Stimulated activated CD4-positive, alpha-beta T cell treated with anti-CD3 and anti-CD28 coated beads, TNF-alpha, amount 100 ng/mL, for 4 hours (primary cell): ENCODE measurements at places on chromosomes 16 and 17.

- DNase-seq, result no peak
These were observed 75.2 kb upstream of the HSBP1 start for GRCh38 chr16:83732536-83732935.

GRCh38 chr17:80105762-80106161, 4.4 kb downstream of the GAA start:
- no peak for DNase-seq

DNA sequence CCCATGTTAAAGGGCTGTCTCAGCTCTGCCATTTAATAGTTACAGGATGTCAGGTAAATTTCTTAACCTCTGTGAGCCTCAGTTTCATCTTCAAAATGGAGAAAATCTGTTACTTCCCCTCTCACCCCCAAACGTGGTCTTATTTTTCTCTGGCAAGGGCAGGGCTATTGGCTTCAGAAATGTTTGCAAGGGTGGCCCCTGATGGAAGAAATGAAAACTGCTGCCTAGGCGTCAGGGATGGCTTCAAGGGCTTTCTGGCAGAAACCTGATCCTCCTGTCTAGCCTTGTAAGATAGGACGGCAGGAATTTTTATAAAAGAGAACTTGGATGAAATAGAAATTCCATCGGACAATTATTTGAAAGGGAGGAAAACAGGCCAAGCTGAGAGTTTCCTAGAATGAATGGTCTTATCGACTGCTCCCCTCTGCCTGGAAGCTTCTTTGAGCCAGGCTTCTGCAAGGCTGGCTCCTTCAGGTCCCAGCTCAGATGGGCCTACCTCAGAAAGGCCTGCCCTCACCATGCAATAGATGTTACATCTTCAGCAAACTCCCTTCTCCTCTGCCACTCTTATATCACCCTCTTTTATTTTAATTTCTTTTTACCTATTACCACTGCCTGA, 43.0 kb upstream of the TANGO6 start:
- DNase-seq, result no peak

- no peak for DNase-seq
These were observed 29.4 kb downstream of the NARF start for GRCh38 chr17:82487910-82488309.

DNA sequence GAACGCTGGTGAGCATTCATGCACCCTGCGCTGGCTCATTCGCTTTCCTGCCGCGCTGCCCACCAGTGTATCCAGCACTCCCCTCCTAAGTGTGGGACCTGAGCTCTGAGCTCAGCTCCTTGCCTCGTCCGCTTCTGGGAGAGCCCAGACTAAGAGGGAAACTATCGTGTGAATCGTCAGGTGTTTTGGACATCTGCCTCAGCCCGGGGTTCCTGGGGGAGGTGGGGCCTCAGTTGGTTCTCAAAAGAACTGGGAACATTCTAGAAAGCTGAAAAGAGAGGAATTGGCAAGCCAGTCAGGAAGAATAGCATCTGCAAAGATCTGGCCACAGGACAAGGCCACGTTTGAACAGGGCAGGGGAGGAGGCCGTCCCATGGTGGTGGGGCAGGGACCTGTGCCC, 205.4 kb upstream of the CIBAR2 start:
- no peak for DNase-seq

DNA sequence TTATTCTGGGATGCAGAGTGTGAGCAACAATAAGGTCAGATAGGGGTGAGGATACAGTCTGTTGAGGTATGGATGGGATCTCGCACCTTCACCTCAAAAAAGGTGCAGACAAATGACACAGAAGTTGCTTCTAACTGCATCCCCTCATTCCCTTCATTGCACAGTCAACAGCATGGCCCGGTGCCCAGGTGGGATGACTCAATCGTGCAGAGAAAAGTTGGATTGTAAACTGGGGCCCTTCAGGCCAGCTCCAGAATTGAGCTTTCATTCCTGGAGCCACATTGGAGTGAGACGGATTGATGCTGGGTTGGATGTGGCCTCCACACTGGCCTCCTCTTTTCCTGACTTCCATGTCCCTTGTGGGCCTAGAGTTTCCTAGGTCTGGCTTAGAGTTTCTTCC, 977.4 kb downstream of the KCNJ18 start:
- no peak for DNase-seq

DNA sequence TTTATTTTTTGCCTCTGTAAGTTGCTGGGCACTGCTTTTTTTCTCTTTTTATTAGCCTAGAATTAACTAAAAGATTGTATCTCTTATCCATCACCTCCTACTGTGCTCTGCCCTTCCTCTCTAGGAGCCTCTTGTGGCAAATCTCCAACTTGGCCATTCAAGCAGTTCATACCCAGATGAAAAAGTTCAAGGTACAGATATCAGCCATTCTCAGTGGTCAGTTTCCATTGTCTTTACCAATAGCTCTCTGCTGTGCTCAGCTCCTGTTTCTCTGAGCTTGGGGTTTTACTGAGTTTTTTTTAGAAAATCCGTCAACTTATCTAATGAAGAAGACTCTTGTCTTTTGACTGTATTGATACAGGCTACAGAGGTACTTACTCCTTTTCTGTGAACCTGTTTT, 15.6 kb downstream of the MOSMO start:
- DNase-seq, result no peak

DNA sequence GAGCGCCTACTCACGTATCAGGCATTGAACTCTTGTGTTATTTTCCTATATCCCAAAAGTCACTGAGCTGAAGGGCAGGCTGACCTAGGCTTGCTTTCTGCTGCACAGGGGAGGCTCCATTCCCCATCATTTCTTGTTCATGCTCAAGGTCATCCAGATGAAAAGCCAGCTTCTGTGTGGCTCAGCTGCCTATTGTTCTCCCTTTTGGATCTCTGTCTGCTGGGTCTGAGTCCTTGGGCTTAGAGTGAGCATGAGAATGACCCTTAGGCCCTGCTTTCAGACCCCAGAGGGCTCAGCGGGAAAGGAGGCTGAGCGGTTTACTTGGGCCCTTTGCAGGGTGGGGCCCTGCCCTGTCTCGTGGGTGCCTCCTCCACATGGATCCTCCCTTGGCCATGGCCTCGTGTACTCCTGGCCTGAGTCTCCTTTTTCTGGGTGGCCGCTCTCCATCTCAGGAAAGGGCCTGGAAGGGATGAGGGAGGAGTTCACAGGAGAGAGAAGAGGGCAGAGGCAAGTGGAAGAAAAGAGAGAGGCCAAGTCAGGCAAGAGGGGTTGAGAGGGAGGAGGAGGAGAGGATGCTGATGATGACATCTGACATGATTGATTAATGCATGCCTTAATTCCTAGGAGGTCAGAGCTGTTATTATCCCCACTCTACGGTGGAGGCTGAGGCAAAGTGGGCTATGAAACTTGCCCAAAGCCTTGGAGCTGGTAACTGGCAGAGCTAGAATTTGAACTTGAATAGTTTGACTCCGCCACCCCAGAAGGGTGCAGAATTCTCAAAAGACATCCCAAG, 19.8 kb upstream of the MAP3K14 start:
- DNase-seq, result no peak

GRCh38 chr17:6753546-6753945, 2.3 kb upstream of the XAF1 start:
- DNase-seq, result no peak

DNA sequence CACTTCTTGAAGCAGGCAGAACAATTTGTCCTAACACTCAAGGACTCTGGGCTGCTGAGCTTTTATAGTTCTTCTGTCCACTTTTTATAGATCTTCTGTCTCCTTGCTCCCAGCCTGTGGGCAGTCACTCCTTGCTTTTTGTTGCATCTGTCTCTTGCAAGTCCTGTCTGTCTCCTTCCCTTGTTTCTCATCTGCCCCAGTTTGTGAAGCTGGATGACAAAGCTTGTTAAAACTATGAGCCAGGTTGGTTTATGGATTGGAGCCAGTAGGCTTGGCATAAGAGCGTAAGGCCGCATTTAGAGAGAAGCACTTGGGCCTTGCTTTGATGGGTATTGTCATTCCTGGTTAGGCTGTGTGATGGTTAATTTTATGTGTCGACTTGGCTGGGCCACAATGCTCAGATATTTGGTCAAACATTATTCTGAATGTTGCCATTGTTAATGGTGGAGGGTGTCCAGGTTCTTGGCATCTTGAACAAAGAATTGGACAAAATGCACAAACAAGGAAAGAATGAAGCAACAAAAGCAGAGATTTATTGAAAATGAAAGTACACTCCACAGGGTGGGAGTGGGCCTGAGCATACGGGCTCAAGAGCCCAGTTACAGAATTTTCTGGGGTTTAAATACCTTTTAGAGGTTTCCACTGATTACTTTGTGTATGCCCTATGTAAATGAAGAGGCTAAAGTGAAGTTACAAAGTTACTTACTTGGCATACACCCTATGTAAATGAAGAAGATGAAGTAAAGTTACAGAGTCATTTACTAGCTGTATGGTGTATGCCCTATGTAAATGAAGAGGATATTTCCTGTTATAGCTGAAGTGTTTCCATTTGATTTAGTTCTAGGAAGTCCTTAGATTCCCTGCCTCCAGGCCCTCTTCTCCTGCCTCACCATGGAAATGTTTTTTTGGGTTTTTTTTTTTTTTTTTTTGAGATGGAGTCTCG, 8.0 kb upstream of the CPPED1 start:
- DNase-seq, result no peak

GRCh38 chr16:88969361-88969831, 7.6 kb downstream of the CBFA2T3 start:
- no peak for DNase-seq

DNA sequence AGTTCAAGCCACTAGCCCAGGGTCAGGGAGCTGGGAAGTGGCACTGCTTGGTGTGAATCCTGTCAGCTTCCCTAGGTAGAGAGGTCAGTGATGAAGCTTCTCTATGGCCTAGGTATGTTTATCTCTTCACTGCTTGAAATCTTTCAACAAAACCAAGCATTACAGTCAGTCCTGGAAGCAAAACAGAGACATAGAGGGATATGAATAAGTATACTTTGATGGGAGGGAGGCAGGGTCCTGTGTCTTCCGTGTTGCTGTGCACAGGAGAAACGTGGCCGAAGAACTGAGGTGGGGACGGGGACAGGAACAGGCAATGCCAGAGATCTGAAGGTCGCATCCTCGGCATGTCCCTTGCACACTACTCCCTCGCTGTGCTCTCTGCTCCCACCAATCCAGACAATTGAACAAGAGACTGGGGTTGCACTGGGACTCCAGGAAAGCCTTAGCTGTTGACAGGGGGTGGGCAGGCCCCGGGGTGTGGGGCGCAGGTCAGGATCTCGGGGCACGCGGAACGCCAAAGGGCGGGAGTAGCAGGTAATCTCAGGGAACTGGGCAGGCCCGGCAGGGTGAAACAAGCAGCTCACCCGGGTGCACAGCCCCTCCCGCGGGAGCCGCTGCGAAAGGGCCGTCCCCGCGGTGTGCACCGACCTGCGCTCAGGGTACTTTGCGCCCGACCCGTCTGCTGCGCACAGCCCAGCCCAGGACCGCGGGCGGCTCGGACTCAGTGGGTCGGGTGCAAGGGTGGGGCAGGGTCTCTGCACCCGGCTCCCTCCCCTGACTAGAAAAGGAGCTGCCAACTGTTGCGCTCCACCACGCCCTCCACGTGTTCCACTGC, at the start of gene MT1H:
MT1H (plus strand) TSS at position 810 of the 835 bp plus-strand sequence. CDS start 71 bp downstream, outside the sequence.
- no peak for DNase-seq

DNA sequence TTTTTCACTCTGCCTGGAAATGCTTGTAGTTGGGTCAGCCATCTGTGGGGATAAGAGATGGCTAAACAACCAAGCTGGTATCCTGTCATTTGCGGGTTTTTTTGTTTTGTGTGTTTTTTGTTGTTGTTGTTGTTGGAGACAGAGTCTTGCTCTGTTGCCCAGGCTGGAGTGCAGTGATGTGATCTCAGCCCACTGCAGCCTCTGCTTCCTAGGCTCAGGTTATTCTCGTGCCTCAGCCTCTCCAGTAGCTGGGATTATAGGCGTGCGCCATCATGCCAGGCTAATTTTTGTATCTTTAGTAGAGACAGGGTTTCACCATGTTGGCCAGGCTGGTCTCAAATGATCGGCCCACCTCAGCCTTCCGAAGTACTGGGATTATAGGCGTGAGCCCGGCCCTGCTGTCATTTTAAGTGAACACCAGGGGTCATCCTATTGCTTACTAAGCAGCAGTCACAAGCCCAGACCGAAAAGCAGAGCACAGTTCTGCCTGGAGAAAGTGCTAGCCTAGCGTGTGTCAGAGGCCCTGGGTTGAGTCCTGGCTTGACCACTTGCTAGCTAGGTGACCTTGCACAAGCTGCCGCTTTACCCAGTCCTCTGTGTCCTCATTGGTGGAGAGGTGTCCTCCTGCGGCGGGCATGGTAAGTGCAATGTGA, 4.6 kb downstream of the SMCR8 start:
- DNase-seq, result no peak

GRCh38 chr16:55899857-55900256, 24.7 kb upstream of the CES5A start:
- no peak for DNase-seq
